ENCODE measurements at places on chromosomes 12 and 14.

- DNase-seq = no peak
Observed at GRCh38 chr14:90940318-90940962, 120.0 kb downstream of the RPS6KA5 start.

DNA sequence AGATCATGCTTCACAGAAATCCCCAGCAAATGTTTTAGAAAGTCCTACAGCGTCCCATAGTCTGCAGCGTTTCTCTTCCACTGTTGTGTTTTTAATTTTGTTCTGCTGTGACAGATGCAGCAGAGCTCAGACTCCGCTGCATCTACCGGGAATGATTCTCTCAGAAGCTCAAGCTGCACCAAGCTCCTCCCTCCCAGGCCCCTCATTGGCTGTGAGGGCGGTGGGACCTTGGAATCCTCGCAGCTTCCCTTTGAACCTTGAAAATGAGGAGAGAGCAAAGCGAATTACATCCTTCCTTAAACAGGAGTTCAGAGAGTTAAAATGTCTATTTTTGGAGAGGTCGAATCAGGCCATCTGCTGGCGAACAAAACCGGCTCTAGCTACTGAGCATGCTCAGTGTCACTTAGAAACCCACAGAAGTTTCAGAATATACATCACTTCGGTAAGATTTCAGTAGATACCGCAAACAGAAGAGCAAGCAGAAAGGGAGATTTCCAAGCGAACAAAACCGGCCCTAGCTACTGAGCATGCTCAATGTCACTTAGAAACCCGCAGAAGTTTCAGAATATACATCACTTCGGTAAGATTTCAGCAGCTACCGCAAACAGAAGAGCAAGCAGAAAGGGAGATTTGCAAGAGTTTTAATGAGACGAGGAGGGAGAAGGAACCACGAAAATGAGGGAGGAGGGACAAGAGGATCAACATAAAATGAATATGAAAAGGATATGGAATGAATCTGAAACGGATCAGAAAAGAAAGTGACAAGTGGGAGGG, at the start of gene ABCD2:
TSS of gene ABCD2 (minus strand) at position 144 of the 774 bp plus-strand sequence. CDS start 188 bp downstream, outside the sequence.
- DNase-seq = peak; percentile 85

GRCh38 chr12:68336889-68337303, 4.7 kb upstream of the MDM1 start:
- DNase-seq = no peak

DNA sequence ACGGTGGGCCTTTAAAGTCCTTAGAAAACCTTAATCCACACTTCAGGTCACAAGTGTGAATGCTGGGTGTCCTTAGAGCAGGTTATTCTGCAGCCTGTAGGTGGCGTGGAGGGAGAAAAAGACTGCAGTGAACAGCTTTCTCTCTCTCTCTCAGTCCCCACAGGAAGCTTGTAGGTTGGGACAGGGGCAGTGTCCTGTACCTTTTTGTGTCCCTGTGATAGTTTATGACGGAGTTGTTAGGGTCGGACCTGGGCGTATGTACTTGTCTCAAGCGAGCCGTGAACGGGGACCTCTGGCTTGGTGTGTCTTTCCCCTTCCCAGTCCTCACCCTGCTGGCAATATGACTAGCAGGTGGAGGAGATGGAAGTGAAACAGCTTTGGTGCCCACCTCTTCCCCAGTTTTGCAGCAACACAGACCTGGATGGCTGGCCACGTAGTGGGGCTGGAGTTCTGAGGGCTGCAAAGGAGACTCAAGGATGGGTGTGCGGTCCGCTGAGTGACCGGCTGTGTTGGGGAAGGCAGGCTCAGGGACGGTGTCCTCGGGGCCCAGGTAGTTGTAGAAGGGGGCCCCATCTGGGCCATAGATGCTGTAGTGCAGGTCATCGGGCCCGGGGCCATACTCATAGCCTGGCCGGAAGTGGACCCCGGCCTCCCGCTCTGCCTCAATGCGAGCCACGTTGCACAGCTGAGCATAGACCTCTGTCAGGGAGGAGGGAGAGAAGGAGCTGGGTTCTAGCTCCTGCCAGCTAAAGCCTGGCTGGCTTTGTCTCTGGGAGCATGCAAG, 8.9 kb downstream of the ISCA2 start:
- DNase-seq = no peak

GRCh38 chr14:62864588-62864987, 180.7 kb downstream of the KCNH5 start:
- DNase-seq = no peak

DNA sequence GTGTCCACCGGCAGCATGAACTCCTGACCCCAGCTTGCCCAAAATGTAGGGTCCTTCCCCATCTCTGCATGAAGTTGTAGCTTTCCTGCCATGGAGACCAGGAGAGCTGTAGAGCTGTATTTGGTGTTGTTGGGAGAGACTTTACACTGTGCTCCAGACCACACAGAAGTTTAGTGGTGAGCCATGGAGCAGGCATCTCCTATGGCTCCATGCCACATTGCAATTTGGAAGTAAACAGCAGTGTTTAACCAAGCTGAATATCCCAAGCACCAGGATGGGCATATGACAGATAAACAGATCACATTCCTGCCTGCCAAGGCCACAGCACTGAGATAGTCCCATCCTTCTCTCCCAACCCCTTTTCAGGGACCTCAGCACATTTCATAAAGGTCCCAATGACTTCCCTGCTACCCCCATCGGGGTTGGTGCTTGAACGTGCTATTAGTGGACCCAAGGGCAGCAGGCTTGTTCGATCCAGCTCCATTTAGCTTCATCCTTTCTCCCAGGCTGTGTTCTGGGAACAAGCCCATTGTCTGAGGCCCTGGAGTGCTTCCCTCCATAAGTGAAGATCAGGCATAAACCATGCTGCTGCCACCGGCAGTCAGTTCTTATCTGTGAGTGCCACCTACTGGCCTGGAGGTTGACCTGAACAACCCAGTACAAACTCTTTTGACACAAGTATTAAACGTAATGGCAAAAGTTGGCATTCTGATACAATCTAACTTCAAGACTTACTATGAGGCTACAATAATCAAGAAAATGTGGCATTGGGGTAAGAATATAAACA, 172.3 kb upstream of the ATXN7L3B start:
- peak; percentile 43 for DNase-seq

GRCh38 chr12:127667131-127667685, 599.8 kb upstream of the TMEM132C start:
- no peak for DNase-seq

DNA sequence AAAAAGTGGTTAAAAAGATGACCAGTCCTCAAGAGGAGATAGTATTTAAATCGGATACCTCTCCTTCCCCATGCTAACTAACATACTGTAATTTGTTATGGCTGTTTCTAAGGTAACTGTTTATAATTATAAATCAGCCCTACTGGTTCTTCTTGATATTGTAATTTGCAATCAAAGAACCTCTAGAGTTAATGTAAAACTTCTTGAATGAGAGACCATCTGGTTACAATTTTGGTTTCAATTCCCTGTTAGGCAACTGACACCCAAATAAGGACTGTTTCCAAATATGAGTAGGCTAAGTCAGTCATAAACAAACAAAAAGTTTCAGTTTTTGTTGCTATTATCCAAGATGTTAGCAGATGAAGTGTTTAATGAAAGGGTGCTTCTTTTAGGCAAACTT, 120.2 kb upstream of the DNM1L start:
- DNase-seq = no peak

DNA sequence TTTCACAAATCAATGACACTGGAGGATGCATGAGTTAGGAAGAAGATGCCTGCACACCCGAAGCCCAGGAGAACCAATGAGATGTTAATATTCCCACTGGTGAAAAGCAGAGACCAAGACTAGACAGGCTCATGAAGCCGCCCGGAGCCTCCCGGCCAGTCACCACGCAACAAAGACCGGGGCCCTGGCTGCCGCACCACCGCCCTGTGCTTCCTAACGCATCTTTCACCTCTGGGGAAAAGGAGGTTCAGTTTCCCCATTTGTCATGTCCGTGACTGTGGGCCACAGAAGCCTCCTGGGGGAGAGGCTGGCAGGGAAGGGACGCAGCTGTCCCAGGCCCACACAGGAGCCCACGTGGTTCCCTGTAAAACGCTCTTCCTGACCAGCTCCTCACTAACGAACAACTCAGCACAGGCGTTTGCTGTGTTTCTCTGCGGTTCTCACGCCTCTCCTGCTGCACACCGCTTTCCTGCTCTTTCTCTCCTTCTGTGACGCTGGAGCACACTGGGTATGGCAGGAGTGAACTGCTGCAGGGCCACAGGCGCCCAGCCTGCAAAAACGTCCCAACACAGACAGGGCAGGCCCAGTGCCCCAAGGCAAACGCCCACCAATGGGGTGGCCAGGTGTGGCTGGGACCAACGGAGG, 10.8 kb downstream of the RIMBP2 start:
- DNase-seq = no peak

DNA sequence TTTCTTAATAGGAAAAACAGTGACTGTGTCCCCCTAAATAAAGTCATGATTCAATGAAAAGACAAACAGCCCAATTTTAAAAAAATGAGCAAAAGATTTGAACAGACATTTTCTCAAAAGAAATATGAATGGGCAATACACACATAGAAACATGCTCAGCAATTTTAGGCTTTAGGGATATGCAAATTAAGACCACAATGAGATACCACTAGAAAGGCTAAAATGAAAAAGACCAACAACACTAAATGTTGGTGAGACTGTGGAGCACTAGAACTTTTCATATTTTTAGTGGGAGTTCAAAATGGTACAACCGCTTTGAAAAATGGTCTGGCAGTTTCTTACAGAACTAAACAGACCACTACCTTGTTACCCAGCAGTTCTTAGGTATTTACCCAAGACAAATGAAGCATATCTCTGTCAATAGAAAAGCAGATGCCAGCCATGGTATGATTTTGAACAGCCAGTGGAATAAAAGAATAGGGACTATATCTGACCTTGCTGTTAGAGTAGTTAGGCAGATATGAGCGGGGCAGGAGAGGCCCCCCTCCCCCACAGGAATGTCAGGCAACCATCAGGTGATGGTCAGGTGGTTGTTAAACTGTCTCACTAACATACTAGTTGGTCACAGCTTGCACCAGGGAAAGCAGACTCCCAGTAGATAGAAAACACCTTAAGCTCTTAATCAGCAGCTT, 108.8 kb downstream of the PRKCH start:
- no peak for DNase-seq

GRCh38 chr14:56899829-56900228, 89.5 kb upstream of the OTX2 start:
- DNase-seq = no peak

- DNase-seq = no peak
Observed at GRCh38 chr12:27531896-27532295, 7.9 kb downstream of the PPFIBP1 start.

DNA sequence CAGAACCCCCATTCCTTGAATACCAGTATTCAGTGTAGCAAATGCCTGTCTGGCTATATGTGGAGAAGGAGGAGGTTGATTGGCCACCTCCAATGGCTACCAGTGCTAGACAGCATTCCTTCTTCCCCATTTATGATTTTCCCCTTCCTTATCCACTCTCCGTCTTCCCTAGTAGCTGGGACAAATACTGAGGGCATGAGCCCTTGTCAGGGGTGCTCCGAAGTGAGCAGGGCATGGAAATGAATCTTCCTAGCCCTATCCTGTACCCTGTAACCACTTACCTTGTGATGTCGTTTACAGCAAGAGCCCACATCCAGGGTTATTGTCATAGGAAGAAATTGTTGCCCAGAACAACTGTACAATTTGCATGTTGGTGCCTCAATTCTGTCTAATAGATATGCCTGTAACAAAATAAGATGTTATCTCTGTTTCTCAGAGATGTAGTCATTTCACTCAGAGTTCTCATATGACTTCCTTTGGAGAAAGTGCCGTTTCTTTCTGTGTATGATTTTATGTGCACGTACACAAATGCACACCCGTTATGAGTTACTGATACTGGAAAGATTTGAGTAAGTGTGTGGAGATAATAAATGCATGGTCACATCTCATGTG, 423.7 kb downstream of the EGLN3 start:
- no peak for DNase-seq

GRCh38 chr14:55382483-55382882, 29.1 kb downstream of the ATG14 start:
- DNase-seq = no peak

DNA sequence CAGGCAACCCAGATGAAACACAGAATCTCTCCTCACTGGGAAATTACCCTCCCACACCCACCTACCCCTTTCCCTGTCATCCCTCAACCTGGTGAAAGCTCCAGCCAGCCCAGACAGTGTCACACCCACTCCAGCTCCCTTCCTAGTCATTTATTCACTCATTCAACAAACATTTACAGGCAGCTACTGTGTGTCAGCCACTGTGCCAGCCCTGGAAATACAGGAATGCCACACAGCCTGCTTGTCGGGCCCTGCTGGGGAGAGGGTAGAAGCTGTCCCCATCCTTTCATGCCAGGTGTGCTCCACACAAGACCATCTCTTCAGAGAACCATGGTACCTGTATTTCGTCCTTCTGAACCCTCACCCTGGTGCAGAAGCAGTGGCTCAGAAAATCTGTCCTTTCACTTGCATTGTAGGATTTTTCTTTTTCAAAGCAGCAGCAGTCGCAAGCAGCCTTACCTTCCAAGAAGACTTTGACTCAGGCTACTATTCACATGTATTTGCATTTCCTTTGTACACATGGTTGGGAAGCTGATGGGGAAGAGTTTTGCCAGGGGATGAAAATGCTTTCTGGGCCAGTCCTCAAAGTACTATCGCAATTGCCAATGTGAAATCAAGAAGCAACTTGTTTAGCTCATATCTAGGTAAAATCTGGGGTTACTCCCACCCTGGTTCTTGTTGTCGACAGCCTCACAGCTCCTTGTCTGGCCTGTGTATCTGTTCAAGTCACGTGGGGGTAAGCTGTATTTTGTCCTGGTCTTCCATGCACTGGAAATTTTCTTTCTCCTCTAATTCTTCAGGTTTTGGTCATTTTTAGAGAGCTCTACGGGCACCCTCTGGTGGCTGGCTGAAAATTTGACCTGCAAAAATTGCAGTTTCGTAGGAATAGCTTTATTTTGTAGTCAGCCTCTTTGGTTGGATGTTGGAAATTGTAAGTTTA, 147.4 kb upstream of the EGLN3 start:
- peak; percentile 19 for DNase-seq

- DNase-seq = no peak
Observed at GRCh38 chr14:69318901-69319475, 59.0 kb downstream of the GALNT16 start.

- no peak for DNase-seq
Observed at GRCh38 chr12:77572371-77572770, 258.3 kb upstream of the NAV3 start.

- DNase-seq = no peak
Observed at GRCh38 chr12:5899675-5900074, 45.4 kb downstream of the ANO2 start.

GRCh38 chr12:113154351-113154973, 4.9 kb downstream of the CFAP73 start:
- DNase-seq = no peak

Measured in HT1080 (cell line).